Activated CD4-positive, alpha-beta T cell treated with anti-CD3 and anti-CD28 coated beads, Interleukin-10, Interleukin-2, amounts not matched to agents 100 ng/mL and 50 ng/mL, durations not matched to agents 16 hours and 8 hours (primary cell): ENCODE measurements at places on chromosomes 6 and 20.
A peak's percentile ranks its signal among the peaks of the same experiment; 100 is the strongest.

DNA sequence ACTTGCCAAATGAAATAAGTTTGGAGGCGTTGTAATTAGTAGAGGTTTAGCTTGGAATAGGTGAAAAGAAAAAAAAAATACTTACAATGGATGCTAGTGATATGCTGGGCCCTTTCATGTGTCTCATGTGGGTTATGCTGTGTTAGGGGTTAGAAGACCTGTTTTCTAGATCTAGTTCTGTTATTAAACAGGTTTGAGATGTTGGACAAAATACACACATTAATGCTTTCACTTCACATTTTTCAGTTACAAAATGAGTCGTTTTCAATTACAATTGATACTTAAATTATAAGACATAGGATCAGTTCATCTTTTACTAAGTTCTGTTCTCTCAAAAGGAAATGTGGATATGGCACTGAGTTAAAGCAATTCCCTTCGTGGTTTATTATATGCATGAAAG, 509.8 kb downstream of the EPM2A start:
- DNase-seq = no peak

- DNase-seq = peak; percentile 61
These were observed 117.9 kb downstream of the GMDS start for GRCh38 chr6:2127484-2127911.

DNA sequence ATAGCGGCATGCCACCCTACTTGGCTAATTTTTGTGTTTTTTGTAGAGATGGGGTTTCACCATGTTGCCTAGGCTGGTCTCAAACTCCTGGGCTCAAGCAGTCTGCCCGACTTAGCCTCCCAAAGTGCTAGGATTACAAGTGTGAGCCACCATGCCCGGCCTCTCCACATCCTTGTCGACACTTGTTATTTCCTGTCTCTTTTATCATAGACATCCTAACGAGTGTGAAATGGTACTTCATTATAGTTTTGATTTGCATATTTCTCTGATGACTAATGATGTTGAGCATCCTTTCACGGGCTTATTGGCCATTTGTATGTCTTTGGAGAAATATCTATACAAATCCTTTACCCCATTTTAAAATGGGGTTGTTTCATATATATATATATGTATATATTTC, 39.0 kb upstream of the ASXL1 start:
- peak; percentile 38 for DNase-seq

DNA sequence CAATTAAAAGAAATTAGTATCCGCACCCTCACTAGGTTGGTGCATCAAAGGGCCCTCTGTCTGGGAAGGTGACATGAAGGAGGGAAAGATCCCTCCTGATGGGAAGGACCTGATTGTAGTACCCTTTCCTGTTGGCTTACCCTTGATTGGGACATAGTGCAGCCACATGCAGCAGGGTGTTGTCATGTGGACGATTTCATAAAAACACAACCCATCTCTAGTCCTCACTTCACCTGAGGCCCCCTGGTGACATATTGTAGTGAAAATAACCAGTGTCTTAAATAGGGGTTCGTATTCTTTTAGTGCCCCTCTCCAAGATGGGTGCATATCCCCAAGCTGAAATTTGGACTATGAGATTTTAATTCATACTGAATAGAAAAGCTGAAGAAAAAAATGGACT, 97.3 kb downstream of the SLX4IP start:
- DNase-seq = no peak

DNA sequence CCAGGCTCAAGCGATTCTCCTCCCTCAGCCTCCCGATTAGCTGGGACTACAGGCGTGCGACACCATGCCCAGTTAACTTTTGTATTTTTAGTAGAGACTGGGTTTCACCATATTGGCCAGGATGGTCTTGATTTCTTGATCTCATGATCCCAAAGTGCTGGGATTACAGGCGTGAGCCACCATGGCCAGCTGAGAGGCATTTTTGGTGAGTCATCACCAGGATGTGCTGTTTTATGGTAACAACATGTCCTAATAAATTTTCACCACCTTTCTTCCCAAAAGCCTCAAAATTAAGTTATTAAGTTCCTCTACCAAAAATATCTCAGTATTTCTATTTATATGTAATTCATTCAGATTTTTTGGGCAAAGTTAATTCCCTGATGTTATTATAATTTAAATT, 53.5 kb downstream of the COL21A1 start:
- DNase-seq = no peak

- DNase-seq = no peak
These were observed 202.7 kb downstream of the TFAP2C start for GRCh38 chr20:56831795-56832194.

GRCh38 chr6:16217156-16217721, 21.1 kb upstream of the GMPR start:
- no peak for DNase-seq

GRCh38 chr6:33329058-33329457, 11.5 kb upstream of the ZBTB22 start:
- DNase-seq = no peak

DNA sequence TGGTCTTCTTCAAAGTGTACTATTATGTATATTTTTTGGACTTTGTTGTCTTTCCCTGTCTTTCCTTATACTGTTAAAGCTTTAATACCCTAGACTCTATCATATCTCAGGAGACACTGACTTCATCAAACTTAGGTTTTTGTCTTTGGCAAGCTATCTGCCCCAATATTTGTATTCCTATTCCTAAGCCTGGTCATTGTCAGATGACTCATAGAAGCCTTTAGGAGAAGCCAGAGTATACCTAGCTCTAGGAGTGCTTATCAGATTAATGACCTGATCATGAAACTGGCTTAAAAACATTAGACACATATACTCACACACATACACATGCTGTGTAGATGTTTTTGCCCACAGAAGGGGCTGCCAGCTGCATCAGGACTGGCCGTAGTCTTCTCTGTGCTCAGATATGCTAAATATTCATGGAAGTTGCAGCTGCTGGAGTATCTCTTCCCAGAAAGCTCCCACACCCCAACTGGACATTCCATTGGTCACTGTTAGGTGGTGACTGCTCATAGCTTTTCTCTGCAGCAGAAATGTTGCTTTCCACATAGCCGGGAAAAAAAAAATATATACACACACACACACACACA, 102.0 kb downstream of the ANKS1A start:
- no peak for DNase-seq

DNA sequence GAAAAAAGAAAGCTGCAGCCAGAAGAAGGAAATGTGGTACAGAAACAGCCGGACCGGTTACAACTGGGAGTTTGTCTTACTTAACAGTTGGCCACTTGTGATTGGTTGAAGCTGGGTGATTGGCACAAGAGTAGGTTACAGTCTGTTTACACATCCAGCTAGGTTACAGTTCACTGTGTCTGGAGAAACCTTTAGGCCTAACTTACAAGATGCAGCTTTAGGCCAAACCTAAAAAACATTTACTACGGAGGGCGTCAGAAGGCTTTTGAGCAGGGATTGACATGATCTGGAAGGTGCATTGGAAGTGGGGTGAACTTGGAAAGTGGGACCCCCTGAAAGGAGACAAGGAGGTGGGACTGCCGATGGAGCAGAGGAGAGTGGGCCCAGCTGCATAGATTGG, 122.3 kb downstream of the BANF2 start:
- peak; percentile 6 for DNase-seq

- DNase-seq = no peak
These were observed 3.3 kb downstream of the FGD2 start for GRCh38 chr6:37008484-37009465.

- DNase-seq = peak; percentile 51
These were observed 27.6 kb downstream of the SYNJ2 start for GRCh38 chr6:158009114-158009891.

DNA sequence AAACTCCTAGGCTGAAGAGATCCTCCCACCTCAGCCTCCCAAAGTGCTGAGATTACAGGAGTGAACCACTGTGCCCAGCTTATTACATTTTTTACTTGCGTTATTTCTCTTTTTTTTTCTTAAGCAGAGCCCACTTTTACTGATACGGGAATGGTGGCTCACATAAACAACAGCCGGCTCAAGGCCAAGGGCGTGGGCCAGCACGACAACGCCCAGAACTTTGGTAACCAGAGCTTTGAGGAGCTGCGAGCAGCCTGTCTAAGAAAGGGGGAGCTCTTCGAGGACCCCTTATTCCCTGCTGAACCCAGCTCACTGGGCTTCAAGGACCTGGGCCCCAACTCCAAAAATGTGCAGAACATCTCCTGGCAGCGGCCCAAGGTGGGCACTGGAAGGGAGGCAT, 10.5 kb downstream of the CAPN11 start:
- DNase-seq = no peak

GRCh38 chr6:63941747-63942470, 306.3 kb downstream of the PHF3 start:
- no peak for DNase-seq

DNA sequence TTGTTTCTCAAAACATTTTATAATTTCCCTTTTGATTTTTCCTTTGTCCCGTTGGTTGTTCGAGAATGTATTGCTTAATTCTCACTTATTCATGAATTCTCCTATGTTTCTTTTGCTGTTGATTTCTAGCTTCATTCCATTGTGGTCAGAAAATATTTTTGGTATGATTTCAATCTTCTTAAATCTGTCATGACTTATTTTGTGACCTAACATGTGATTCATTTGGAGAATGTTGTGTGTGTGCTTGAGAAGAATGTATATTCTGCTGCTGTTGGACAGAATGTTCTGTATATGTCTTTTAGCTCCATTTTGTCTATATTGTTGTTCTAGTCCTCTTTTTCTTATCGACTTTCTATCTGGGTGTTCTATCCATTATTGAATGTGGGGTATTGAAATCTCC, 286.2 kb upstream of the RNF217 start:
- DNase-seq = no peak
